Stimulated activated CD8-positive, alpha-beta memory T cell treated with anti-CD3 and anti-CD28 coated beads, Interleukin-15, amount 100 ng/mL, for 48 hours (primary cell): ENCODE measurements at places on chromosomes 11 and 22.

GRCh38 chr11:10352921-10353550 is 48.2 kb downstream of the ADM start:
- no peak for DNase-seq

GRCh38 chr11:84292955-84293354 is 1006.8 kb upstream of the CCDC90B start:
- DNase-seq: no peak

DNA sequence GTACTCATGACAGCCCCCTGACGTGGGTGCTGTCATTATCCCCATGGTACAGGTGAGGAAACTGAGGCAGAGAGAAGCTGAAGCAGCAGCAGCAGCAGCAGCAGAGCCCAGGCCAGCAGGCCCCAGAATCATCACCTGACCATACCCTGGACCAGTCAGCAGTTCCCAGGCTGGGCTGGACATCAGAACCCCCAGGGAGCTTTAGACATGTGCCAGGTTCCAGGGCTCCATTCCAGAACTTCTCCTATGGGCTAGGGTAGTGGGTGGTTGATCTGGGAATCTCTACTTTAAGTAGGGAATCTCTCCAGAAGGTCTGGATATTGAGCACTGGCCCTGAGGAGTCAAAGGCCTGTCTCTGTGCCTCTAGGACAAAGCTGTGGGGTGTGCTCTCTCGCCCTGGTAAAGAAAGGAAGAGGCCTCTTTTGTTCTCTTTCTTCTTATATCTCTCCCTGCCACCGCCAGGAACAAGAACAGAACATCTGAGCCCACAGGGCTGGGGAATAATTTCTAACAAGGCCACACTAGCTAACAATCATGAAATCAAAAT is 26.6 kb downstream of the MAFF start:
- DNase-seq: no peak

- no peak for DNase-seq
Measured at GRCh38 chr11:21814169-21814568, 378.7 kb upstream of the ANO5 start.

DNA sequence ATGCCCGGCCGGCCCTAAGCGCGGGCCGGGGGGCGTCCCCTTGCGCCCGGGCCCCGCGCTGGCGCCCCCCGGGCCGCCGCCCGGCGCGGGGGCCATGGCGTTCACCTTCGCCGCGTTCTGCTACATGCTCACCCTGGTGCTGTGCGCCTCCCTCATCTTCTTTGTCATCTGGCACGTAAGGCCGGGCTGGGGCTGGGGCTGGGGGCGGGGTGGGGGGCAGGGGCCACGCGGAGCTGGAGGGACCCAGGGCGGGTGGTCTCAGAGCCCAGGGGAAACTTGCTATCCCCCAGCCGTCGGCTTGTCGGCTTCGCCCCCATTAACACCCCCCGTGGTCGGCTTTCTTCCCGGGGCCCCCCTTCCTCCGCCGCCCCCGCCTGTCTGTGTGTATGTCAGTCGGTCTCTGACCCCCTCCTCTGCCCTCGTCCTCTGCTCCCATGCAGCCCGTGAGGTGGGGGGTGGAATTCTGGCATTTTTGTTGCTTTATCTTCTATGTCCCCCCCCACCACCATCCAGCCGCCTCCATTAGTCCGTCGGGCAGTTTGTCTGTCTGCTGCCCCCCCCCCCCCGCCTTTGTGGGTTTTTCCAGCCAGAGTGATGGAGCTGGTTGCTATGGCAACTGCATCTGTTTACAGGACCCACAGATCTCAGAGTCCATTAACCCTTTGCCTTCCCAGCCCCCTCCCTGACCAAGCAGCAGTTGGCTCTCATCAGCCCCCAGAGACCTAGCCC is 552 bp downstream of the CNIH2 start:
- DNase-seq: no peak

- no peak for DNase-seq
Measured at GRCh38 chr11:28539239-28540030, 431.2 kb downstream of the METTL15 start.

GRCh38 chr22:19494001-19494560 is 14.4 kb downstream of the CDC45 start:
- no peak for DNase-seq

DNA sequence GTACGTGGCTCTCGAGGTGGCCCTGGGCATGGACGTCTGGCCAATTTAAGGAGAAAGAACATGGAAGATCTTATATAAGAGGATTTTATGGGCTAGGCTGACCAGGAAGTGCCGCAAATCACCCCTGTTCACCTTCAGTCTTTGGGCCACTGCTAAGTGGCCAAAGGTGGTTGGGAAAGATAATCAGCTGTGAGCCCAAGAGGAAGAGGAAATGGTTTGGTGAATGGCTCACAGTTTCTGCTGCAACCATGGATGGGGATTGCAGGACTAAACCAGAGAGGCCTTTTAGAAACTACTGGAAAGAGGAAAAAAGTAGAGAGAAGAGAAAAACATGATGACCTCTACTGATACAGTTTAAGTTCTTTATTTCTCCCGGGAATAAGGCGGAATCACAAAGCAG is 96.0 kb upstream of the ARHGAP20 start:
- no peak for DNase-seq

DNA sequence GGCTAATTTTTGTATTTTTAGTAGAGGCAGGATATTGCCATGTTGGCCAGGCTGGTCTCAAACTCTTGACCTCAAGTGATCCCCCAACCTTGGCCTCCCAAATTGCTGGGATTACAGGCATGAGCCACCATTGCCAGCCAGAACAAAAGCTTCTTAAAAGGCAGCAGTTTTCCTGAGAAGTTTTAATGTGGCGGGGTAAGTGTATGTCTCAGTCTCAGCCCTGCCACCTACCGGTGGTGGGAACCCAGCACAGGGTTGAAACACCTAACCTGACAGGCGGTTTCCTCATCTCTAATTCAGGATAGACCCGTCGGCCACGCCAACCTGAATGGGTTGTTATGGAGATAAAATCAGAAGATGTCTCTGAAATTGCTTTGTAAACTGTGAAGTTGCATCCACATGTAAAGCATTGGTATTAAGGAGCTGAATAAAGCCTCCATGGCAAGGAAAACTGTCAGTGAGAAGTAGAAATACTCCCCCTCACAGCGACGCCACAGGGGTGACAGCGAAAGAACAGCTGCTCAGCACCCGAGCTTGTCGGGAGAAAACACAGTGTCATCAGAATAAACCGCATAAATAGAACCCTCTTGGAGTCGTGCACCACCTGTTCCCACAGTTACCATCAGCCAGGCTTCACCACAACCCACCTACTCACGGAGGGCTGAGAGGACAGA is 165.9 kb upstream of the NCAM1 start:
- DNase-seq: no peak

GRCh38 chr22:27617214-27617881 is 184.2 kb downstream of the MN1 start:
- DNase-seq: no peak

- DNase-seq: no peak
Measured at GRCh38 chr22:27094633-27095308, 437.4 kb downstream of the MIAT start.

- DNase-seq: no peak
Measured at GRCh38 chr11:69071956-69072355, 23.2 kb downstream of the TPCN2 start.

DNA sequence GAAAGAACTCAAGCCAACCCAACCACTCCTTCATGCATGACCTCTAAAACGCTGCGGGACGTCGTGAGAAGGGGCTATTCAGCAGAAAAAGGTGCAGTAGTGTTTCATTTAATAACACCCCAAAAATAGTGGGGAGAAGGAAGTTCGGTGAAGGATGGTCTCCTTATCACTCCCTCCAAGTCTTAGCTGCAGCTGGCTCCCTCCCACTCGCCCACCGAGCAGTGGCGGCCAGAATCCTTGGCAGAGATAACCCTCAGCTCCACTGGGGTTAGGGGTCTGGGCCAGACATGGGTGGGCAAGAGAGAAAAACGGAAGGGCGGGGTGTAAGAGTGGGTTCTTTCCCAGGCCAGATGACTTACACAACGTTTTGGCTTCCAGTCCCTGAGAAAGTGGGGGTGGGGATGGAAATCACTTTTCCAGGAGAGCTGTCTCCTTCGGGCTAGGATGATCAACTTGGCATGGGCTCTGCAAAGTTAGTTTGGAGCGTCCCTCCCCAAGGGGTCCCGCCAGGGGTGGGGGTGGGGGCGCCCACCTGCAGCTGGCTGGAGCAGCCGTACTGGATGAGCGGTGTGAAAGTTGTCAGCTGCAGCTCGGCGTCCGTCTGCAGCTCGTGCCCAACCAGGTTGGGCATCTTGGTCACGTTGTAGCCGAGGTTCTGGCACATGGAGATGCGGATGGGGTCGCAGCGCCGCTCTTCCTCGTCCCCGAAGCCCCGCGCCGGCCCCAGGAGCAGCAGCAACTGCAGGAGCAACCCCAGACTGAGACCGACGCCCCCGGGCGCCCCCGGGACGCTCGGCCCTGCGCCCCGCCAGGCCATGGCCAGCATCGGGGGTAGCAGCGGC is 705 bp downstream of the FZD4 start:
- DNase-seq: no peak

DNA sequence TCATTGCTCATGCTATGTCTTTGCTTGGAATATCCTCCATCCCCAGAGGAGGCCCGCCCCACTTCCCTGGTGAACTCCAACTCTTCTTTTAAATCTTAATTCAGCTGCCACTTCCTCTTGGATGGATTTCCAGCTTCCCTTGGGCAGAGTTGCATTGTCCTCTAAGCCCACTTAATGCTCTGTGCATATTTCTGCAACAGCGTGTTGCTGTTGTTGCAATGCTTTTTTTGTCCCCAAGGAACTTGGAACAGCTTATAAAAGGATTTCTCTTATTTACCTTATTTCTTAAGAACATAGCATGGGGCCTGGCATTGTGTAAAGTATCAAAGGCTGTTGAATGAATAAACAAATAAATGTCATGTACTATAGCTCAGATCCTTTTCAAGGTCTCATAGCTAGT is 507.4 kb downstream of the METTL15 start:
- no peak for DNase-seq

DNA sequence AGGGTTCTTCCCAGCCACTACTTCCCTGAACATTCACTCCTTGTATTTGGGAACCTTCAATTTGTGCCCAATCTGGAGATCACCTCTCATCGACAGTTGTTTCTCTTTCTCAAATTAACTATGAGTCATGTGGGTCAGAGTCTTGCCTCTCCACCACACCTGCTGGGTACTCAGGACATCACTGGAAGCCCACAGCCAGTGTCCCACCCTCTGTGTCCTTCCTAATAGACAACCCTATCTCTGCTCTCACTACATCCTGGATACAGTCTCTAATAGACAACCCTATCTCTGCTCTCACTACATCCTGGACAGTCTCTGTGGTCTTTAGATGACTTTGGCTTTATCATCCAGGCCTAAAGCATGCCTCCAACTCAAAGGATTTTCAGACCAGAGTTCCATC is 70.1 kb downstream of the ARL14EP start:
- no peak for DNase-seq

- DNase-seq: no peak
Measured at GRCh38 chr11:106493751-106494150, 416.3 kb downstream of the AASDHPPT start.
